SW 1271 (cell line): ENCODE measurements at places on chromosomes 2 and 18.

DNA sequence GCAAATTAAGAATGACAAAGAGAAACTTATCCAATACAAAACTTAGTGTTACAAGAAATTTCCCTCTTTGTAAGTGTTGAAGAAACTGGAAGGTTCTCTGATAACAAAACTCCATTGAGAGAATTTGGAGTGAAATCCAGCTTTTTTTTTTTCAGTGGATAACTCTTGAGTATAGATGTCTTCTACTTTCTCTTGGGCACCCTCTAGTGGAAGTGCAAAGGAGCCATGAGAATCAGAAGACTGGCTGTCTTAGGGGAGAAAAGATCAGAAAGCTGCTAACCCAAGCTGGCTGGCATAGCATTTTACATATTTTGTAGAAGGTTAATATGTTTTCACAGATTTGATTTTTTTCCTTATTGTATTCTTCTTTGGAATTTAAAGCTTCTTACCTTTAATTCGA lies 138.8 kb upstream of the SATB2 start:
- peak; percentile 42 for DNase-seq

- DNase-seq = no peak
These were observed 232.2 kb downstream of the THSD7B start for GRCh38 chr2:136997557-136997956.

- DNase-seq = no peak
These were observed 81.2 kb downstream of the PDCL3 start for GRCh38 chr2:100643906-100644501.

- DNase-seq = no peak
These were observed 46.3 kb downstream of the ANKMY1 start for GRCh38 chr2:240511351-240512108.

- no peak for DNase-seq
These were observed 367.9 kb upstream of the SLC39A10 start for GRCh38 chr2:195289081-195289480.

DNA sequence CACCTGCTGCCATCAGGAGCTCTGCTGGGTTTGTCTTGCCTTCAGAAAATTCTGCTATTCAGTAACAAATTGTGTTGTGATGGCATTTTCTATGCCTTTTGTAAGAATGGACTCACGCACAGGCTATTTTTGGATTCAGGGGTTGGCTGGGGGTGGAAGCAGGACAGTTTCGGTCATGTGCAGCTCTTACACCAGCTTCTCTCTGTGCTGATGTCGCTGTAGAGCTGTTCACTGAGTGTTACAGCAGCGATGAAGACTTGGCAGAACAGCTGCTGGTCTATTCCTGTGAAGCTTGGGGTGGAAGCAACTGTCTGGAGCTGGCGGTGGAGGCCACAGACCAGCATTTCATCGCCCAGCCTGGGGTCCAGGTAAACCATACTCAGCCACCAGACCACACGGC lies 49.2 kb downstream of the TRPM8 start:
- no peak for DNase-seq

- DNase-seq = no peak
These were observed 132.2 kb downstream of the ARL4C start for GRCh38 chr2:234364661-234365060.

GRCh38 chr18:35777039-35777438 lies 195.4 kb upstream of the RMP24 start:
- DNase-seq = no peak

DNA sequence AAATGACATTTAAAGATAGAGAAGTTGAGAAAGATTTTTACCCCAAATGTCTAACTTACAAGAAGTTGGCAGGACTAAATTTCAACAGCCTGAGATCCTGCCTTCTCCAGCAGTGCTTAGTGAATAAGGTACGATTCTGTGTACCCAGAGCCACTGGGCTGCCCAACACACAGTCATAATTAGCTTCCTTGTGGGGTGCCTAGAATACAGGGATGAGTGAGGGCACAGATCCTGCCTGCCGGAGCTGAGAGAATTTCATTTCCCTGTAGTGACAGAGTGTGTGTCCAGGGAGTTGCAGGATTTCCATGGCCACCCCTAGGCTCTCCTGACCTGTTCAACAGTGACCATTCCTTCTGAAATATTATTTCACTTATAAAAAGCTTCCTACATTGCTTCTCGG lies 27.0 kb downstream of the GREB1 start:
- no peak for DNase-seq

- no peak for DNase-seq
These were observed 59.6 kb upstream of the SERPINE2 start for GRCh38 chr2:224098481-224099230.

DNA sequence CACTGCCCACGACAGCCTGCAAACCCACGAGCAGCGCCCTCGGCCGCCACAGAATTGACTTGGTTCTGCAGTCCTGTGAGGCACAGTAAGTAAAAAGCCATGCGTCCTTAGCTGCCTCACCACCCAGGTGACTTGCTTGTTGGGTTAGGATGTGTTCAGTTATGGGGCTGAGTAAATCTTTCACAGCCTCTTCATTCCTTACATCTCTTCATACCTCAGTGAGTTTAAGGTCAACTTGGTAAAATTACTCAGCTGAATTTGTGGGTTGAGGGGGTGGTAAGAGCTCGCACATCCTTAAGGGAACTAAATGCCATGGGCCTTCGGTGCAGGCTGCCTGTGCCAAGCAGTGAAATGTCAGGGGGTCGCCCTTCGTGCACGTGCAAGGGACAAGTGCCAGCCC lies 165.2 kb upstream of the ALKAL2 start:
- DNase-seq = no peak

DNA sequence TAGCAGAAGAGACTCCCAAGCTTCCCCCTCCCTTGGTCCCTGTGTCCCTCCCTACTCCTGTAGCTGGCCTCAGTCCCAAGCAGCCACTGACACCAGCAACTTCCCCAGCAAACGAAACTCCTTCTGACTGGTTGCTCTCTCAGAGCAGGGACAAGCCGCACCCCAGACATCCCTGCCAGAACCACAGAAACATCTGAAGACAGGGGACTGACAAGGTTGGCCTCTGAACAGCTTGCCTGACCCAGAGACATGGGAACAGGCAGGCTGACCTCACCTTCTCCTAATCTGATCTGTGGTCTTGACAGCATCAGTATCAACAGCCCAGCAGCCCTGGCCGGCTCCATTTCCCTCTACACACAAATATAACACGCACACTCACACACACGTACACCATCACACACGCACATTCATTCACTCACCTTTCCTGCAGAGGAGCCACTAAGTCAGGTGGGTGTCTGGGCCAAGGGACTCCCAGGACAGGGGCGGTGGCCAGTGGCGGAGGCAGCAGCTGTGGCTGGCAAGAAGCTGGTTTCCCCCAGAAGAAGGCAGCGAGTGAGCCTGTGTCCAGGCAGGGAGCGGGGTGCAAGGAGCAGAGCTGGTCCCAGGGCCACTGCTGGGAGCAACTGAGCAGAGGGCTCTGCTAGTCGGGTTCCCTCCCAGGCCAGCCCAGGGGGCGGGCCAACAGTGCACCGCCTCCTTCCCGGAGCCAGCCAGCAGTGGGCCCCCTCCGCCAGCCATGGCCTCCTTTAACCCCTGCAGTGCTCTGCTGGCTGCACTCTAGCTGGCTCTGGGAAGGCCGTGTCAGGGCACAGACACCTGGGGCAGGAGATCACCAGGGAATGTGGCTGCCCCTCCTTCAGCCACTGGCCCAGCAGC lies 59.1 kb downstream of the TNS1 start:
- DNase-seq = no peak

DNA sequence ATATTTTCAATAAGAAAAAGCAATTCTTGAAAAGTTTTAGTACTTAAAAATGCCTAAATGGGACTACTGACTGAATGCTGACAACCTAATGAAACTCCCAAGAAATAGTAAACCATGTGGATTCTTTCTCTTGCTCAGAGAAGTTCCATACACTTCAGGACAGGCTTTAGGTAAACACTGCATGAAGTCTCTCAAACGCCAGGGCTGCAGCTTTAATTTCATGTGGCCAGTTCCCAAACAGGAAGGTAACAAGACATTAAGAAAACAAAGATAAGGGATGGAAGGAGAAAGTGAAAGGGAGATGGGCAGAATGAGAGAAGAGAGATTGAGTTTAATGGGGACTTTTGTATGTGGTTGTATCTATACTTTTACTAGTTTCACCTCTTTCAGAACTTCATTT lies 734.7 kb upstream of the PKDCC start:
- no peak for DNase-seq

DNA sequence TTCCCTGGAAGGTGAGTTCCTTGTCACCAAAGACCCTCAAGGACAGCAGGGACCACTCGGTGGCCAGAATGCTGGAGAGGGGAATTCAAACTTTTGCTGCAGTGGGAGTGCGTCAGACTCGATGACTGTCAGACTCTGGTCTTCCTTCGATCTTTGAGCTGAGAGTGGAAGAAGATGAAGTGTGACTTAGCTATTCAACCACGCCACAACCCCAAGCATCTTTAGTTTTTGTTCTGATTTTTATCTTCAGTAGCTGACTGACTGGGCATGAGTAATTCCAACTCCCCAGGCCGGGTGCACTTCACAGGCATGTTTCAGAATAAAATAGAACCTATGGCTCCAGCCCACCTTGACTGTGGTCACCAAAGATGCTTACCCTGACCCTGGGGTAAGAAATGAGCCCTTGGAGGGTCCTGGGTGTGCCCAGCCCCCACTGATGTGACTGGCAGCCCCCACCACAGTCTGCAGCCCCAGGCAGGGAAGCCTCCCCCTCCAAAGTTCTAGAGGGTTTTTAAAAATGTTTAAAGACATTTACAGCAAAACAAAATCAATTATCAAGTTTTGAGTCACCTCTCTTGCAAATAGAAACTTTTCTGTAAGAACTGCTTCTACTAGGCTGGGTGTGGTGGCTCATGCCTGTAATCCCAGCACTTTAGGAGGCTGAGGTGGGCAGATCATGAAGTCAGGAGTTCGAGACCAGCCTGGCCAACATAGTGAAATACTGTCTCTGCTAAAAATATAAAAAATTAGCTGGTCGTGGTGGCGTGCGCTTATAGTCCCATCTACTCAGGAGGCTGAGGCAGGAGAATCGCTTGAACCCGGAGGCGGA lies 24.9 kb upstream of the YWHAQ start:
- DNase-seq = no peak

GRCh38 chr2:222734703-222735014 lies 63.2 kb downstream of the MOGAT1 start:
- DNase-seq = no peak

DNA sequence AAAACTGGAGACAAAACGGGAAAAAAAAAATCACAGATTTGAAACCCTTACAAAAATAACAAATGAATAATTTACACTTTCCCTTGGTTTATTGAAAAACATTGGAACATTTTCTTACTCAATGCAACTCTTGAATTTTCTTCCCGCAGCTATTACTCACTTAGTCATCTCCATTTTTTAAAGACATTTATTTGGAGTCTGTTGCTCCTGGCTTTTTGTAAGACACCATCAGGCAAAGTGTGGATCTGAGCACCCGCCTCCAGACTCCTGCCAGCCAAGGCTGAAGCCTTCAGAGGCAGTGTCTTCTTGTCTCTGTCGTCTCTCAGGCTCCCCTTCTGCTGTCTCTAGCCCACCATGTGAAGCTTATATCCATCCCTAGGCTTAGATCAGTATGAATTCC lies 46.2 kb downstream of the TRIB2 start:
- DNase-seq = no peak

GRCh38 chr2:239053801-239054503 lies 206.1 kb downstream of the TWIST2 start:
- no peak for DNase-seq

DNA sequence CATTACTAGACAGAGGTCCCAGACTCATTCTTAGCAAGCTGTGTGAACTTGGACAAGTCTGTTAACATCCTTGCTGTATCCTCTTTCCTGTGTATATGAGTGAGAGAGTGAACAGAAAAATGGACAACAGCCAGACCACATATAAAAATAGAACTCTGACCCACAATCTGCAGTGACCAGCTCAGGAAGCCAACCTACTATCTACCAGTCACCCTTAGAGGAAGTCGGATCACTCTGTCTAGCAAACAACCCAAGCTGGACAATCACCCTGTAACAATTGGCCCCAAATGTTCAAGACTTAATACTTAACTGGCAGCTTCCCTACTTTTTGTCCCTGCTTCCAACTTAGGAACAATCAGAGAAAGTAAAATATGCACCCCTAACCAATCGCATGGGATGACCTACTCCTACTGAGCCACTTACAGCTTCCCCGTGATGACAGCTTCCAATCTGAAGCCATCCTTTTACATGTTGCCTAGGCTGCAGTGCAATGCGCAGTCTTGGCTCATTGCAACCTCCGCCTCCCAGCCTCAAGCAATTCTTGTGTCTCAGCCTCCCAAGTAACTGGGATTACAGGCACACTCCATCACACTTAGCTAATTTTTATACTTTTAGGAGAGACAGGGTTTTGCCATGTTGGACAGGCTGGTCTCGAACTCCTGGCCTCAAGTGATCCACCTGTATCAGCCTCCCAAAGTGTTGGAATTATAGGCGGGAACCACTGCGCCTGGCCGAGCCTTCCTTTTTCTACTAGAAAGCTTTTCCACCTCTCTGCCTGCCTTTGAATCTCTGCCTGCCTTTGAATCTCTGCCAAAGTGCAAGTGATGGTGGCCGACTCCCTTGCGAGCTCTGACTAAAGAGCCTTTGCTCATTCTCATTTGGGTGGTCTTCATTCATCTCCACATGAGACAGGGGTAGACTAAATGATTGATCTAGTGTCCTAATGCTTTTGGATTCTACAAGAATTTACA lies 158.3 kb upstream of the NDUFV2 start:
- DNase-seq = no peak

GRCh38 chr18:58370612-58371011 lies 258.3 kb downstream of the ALPK2 start:
- no peak for DNase-seq

GRCh38 chr2:27147935-27148334 lies 869 bp upstream of the TCF23 start:
- DNase-seq = no peak

DNA sequence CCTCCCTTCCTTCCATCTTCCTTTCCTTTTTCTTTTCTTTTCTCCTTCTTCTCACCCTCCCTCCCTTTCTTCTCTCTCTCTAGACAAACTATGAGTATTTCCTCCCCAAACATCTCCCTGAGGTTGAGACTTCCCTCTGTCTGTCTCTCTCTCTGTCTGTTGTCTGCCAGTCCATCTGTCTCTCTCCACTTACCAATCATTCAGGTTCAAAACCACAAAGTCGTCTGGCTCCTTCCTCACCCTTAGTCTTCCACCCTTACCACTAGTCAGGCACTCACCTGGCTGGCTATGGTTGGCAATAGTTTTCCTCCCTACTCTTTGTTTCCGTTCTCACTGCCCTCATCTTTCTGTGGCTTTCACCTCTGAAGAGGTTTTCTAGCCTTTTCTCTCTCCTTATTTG lies 12.9 kb downstream of the CCL20 start:
- no peak for DNase-seq

DNA sequence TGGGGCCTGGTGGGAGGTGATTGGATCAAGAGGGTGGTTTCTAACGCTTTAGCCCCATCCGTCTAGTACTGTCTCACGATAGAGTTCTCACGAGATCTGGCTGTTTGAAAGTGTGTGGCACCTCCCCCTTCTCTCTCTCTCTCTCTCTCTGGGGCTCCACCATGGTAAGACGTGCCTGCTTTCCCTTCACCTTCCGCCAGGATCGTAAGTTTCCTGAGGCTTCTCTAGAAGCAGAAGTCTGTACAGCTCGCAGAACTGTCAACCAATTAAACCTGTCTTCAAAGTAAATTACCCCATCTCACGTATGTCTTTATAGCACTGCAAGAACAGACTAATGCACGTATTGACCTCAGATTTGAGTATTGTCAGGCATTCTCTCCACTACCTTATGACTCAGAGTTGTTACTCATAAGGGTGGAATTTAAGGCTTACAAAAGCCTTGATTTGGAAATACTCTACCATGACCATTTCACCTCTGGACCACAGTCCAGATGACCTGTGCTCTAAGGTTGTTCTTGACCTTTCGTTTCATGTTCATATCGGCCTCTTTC lies 99.5 kb upstream of the AGAP1 start:
- peak; percentile 4 for DNase-seq

- no peak for DNase-seq
These were observed 76.4 kb upstream of the PARD3B start for GRCh38 chr2:204468746-204469429.
